ENCODE measurements at places on chromosomes 1 and 21. TPM values are rescaled to one million over a fixed set of nuclear protein-coding genes. Genes with fewer than 3 reads are reported as not detected.
A peak's percentile ranks its signal among the peaks of the same experiment; 100 is the strongest.

DNA sequence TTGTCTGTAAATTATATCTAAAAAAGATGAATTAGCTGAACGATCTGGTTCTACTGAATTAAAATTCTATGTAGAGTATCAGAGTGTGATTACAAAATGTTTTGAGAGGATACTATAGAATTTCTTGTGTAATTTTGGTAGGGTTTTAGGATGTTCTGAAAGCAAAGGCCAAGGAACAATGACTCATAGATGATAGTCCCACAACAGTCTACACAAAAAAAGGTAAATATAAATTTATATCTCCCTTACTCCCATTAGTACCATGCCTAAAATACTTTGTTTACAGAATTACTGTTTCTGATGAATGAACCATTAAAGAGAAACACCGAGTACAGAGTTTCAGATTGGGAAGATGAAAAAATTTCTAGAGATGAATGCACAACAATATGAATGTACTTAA, 9.5 kb downstream of the EDEM3 start:
- DNase-seq, result no peak

DNA sequence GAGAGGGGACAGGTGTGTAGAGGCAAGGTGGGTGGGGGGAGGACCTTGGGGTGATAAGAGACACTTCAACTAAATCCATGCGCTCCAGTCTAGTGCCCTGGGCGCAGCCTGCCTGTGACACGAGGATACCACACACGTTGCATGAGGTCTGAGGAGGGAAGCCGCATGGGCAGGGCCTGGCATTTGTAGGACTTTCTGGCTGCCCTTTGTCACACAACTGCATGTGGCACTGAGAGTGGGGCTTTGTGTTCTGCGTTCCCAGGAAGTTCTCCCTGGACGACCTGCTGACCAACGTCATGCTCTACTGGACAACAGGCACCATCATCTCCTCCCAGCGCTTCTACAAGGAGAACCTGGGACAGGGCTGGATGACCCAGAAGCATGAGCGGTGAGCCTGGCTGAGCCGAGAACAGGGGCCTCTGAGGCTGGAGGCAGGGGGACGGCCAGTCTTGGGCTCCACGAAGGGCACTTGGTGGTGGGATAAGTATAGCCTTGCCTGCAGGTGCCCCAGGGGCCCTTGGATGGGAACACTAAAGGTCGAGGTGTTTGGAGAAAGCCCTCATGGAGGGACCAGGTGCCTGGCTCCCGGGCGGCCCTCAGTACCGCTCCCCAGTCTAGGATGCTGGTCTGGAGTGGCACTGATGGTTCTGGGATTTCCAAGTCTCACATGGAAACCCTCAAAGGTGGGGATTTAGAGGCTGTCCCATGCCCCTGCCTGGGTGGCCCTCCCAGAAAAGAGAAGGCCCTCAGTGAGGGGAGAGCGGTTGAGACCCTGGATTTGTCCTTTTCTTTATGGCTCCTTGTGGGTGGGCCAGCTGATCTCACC, 34.5 kb downstream of the EPHX1 start:
- no peak for DNase-seq

DNA sequence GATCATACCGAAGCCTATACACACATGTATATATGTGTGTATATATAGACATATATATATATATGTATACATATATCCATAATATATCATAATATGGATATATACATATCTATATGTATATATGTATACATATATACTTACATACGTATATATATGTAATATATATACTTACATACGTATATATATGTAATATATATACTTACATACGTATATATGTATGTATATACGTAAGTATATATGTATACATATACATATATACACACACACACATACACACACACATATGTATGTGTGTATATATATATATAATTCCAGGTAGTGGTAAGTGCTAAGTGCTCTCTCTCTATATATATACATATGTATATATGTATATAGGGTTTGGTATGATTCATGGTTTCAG, 9.7 kb upstream of the TMEM35B start:
- DNase-seq, result no peak

DNA sequence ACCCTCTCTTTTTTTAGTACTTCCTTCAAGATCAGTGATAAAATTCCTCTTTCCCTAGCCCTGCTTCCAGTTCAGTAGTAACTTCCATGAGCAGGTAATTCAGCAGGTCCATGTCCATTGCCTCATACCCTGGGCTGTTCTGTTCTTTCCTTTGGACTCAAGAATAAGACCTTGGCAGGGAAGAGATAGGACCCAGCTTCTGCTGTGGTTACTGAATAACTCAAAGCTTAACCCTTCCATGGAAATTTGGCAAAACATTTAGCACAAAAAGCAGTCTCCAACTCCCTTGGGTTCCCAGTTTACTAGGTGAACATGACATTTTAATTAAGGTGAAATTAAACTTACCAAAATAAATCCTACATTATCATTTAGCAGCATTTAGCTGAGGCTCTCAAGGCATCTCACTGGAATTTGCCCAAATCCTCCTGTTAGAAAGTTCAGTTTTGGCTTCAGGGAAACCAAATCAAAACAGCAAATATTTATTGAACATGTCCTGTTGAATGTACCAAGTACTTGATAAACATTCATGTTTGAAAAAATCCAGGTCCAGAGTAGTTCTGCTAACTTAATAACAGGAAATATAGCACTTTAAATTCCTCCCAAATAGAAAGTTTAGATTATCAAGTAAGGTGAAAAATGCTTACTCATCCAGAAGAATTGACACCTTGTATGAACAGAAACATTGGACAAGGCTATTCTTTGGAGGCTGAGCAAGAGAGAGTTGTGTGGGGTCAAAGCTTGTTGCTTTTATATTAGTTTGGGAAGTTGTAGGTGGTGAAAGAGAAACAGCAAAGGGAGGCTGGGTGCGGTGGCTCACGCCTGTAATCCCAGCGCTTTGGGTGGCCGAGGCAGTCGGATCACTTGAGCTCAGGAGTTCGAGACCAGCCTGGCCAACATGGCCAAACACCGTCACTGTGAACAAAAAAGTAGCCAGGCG, 8.4 kb upstream of the SERPINC1 start:
- DNase-seq, result no peak

DNA sequence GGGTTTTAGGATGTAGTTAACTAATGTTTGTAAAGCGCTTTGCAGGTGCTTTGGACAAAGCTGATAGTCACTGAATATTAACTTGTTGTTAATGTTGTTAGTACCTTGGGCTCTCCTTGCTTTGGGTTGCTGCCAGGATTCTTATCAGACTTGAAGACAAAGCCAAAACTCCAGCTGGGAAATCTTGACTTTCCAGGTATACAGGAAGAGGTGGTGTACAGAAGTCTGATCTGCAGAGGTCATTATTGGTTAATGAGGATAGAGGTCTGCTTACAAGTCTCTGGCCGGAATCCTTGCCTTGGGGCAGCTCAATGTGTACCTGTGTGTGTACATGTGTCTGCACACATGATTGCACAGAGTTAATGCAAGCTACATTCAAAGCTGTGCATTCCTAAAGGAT, 96.0 kb upstream of the POU3F1 start:
- no peak for DNase-seq

DNA sequence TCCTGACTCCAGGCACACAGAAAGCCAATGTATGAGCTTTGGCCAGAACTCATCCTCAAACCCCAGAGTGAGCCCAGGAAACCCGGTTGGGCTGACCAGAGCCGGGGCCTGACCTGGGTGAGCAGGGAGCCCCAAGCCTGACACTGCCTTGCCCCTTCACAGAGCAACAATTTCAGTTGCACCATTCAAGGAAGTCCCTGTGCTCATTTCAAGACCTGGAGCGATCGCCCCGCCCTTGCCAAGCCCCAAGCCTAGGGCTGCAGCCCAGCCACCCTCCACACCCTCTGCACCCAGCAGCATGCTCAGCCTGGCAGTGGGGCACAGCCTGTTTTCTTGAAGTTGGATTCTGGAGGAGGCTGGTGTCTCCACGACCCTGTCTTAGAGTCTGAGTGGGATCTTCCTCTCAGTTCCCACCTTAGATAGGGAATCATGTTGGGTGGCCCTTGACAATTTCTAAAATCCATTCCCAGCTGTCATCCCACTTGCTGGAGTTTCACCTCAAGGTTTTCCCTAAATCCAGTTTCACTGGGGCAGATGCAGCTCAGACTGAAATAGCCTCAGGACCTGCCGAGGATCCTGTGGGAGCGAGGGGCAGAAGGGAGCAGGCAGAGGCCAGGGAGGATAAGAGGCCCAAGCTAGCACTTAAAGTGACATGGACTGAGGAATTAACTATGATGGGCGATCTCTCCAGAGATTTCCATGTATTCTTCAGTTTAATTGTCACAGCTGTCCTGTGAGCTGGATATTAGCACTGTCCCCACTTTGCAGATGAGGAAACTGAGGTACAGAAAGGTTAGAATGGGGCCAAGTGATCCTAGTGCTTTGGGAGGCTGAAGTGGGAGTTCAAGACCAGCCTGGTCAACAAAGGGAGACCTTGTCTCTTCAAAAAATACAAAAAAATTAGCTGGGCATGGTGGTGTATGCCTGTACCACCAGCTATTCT, 2.5 kb downstream of the NBL1 start:
- peak; percentile 53 for DNase-seq

DNA sequence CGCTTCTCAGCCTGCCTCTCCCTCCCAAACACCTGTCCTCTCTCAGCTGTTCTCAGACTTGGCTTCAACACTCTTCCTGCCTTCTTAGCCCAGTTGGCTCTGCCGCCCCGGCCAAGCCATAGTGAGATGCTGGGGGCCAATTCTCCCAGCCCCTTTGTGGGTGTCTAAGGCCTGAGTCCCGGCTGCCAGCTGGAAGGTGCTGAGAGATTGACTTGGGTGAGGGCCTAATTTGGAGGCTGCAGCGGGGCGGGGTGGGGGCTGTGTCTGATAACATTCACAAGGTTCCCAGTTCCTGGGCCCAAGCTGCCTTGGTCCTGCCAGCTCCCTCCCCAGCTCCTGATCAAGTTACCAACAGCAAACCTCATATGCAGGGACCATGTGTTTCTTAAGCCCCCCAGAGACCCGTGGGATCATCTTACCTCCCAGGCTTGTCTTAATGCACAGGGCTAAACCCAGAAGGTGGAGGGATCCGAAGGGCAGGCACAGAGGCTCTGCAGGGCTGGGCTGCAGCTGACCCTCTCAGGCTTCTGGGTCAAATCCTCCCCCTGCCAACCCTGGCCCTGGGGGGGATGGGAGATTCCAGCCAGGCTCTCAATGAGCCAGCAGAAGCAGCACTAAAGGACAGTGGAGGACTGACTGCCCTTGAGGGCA, 9.8 kb downstream of the INKA2 start:
- DNase-seq, result no peak

DNA sequence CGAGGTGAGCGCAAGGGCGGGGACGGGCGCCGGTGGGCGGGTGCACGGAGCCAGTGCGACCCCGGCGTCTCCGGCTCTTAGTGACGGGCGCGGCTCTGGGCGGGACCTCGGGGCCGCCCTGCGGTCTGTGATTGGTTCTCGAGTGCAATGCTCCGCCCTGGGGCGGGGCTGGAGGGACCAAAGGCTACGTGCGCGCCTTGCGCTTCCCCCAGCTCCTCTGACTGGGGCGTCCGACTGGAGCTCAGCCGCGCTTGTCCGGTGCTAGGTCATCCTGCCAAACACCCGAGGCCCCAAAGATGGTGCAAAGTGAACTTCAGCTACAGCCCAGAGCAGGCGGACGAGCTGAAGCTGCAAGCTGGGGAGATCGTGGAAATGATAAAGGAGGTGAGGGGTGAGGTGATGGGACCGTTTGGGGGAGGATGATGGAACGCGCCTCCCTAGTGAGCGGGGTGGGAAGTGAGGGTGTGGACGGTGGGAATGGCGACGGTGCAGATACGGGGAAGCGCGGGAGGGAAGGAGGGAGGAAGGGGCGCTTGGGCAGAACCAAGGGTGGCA, 811 bp downstream of the SH3D21 start:
- DNase-seq, result peak; percentile 92

GRCh38 chr1:67589519-67590233, 95.3 kb upstream of the GADD45A start:
- no peak for DNase-seq

DNA sequence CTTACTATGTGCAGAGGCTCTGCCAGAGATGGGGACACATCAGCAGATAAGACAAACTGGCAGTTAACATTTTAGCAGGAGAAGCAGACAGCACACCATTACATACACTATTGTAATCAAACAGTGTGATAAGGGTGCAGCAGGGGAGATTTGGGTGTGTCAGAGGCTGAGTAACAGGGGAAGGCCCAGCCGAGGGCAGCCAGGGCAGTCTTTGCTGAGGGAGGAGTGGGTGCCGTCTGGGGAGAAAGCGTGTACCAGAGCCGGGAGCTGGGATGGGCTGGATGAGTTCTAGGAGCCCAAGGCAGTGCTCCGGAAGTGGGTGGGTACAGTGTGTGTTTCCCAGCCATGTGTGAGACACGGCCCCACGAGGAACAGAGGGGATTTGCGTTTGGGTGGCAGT, 31.2 kb downstream of the KCNA10 start:
- DNase-seq, result no peak

DNA sequence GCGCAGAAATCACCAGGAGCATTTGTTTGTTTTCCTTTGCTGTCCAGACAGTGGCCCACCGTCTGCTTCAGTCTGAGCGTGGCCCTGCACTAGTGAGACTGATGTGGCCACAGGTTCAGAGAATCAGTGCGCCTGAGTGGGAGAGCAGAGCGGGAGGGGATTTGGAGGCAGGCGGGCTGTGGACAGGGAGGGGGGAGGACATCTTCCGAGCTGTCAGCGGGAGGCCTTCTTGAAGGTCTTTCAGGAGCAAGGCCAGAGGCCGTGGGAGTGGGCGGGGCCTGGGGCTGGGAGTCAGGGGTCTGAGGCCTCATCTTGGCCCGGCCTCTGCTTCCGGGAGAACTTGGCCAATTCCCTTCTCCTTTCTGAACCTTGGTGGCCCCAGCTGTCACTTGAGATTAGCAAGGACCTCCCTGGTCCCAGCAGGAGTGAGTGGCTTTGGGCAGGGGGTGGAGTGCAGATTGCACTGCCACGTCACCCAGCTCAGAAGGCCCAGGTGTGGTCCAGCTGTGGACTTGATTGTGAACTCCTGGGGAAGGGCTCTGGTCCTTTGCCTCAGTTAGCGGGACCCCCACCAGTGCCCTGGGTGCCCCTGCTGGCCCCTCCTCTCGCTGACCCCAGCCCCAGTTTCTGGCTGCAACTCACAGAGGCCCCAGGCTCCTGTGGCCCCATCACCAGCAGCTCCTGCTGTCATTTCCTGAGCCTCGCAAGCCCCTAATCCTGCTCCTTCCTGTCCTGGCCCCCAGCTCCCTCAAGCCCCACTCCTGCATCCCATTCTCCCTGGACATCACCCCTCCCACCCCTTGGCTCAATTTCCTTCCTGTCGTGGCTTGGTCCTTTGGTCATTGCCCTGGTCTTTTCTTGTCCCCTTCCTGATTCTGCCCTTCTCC, 8.4 kb downstream of the TNFRSF1B start:
- no peak for DNase-seq

- peak; percentile 75 for DNase-seq
These were observed 275.8 kb downstream of the VAV3 start for GRCh38 chr1:107689159-107689558.

GRCh38 chr1:92784021-92784638, 778 bp downstream of the EVI5 start:
- DNase-seq, result peak; percentile 89

GRCh38 chr1:161198194-161198896, 509 bp downstream of the ADAMTS4 start:
- DNase-seq, result no peak

Gene SPRR2B
- total RNA-seq, result not detected

Gene PPM1J
- 10.7 TPM for total RNA-seq

Gene XCL2
- not detected for total RNA-seq

Gene LCE3A
- total RNA-seq, result not detected

Data from mammary epithelial cell (primary cell).